Left lobe of liver (tissue), 2 donors: ENCODE measurements at places on chromosomes 12 and 14. TPM values are rescaled to one million over a fixed set of nuclear protein-coding genes. Genes with fewer than 3 reads are reported as not detected.

The CCND2 gene
- total RNA-seq, result 3.5 TPM

The DPPA3 gene
- not detected for total RNA-seq

The OR6J1 gene
- total RNA-seq, result not detected

The NRIP2 gene
- 0.15 TPM for total RNA-seq

The STRN3 gene
- total RNA-seq, result 19.7 TPM

The IL25 gene
- total RNA-seq, result not detected

The NXPH4 gene
- 0.13 TPM for total RNA-seq

The CLEC4D gene
- not detected for total RNA-seq

The NRXN3 gene
- 0.20 TPM for total RNA-seq
